ENCODE measurements at places on chromosomes 2 and 18.

DNA sequence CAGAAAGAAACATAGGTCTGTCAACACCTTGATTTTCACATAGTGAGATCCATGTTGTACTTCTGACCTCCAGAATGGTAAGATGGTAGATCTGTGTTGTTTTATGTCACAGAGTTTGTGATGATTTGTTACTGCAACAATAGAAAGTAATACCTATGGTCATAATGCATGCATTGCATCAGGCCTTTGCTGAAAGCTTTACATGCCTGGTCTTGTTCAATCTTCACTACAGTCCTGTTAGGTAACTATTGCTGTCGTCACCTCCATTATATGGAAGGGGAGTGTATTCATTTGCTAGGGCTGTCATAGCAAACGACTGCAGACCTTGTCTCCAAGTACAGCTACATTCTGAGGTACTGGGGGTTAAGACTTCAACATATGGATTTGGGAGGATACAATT lies 243.5 kb downstream of the ANAPC1 start:
- DNase-seq, result no peak

GRCh38 chr2:28568533-28568932 lies 72.7 kb downstream of the PLB1 start:
- DNase-seq, result no peak

GRCh38 chr2:1892529-1893250 lies 148.4 kb upstream of the PXDN start:
- no peak for DNase-seq

DNA sequence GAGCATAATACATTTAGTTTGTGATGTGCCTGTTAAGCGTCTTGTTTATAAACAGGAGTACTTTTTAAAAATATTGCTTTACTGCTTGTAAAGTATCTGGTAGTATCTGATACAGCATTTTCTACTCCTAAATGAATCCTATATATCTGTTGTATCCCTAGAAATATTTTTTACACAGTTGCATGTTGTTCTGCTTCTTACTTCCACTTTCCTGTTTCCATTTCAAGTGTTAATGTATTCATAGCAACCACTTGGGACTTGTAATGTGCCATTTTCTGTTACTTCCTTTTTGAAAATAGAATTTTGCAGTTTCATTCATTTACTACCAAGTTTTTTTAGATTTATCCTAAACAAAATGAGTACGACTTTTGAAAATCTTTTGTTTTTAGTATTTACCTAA lies 24.9 kb downstream of the CCNT2 start:
- no peak for DNase-seq

DNA sequence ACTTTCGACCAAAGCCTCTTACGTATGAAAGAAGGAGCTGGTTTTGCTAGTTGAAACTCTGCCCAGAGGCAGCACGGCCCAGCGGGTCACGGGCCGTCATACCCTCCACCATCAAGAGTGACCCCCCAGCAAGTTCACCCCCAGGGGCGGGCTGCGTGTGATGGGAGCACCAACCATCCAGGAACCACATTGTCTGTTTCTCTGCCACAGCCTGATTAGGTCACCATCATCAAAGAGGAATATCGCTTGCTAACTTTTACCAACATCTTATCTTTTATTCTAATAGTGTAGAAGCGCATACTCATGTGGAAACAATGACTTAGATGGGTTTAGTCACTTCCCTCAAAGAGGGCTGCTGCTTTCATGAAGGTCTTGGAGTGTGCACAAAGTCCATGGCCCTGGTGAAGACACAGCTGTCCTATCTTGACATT lies 116.6 kb upstream of the SMIM21 start:
- no peak for DNase-seq

All from activated naive CD4-positive, alpha-beta T cell treated with anti-CD3 and anti-CD28 coated beads, Interleukin-2, amount 50 U/mL, for 16 hours (primary cell).